RKO (cell line): ENCODE measurements at places on chromosomes 13 and 19.
A peak's percentile ranks its signal among the peaks of the same experiment; 100 is the strongest.

- DNase-seq, result no peak
These were observed 126.7 kb downstream of the MAB21L1 start for GRCh38 chr13:35349673-35350278.

- DNase-seq, result no peak
These were observed 332.1 kb upstream of the DACH1 start for GRCh38 chr13:72198967-72199560.

DNA sequence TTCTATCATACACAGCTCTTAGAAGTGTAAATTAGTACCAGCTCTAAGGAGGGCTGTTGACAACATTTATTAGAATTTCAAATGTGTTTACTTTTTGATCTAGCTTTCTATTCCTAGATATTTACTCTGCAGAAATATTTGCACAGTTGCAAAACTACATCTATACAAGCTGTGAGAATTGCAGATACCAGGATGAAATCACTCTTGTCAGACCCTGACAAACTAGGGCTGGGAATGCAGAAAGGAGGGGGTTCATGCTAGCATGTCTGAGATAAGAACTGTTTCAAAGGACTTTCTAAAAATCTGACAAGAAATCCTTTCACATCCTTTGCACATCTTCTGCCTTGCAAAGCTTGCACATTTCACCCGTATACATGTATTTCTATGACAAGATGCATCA is 11.8 kb upstream of the PABPC3 start:
- DNase-seq, result peak; percentile 29

DNA sequence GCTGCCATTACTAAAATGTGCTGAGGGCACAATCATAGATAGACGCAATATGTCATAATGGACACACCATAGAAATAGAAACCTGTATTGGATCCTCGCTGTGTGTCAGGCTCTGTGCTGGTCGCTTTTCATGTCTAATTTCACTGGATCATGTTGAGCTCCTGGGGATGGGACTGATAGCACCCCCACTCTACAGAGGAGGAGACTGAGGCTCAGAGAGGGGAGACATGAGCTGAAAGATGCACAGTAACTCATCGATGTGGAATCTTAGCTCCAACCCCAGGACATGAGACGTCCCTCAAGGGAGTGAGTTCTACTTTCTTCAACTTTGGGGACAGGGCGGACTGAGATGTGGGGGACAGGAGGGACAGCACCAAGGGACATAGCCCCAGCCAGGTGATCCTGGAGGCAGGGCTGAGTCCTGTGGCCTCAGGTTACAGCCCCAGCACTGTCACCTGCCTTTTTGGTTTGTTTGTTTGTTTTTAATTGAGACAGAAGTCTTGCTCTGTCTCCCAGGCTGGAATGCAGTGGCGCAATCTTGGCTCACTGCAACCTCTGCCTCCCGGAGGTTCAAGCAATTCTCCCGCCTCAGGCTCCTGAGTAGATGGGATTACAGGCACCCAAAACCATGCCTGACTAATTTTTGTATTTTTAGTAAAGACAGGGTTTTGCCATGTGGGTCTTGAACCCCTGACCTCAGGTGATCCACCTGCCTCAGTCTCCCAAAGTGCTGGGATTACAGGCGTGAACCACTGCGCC is 6.6 kb upstream of the GIPC1 start:
- no peak for DNase-seq

GRCh38 chr19:41025871-41026270 is 34.8 kb downstream of the CYP2B6 start:
- no peak for DNase-seq

- DNase-seq, result no peak
These were observed 72.9 kb upstream of the TSC22D1 start for GRCh38 chr13:44649104-44649428.
